GM23248 (cell line): ENCODE measurements at places on chromosomes 6 and 20.

GRCh38 chr6:134730013-134730412, 219.9 kb downstream of the ALDH8A1 start:
- no peak overlapping the region for H3K4me3 ChIP-seq
- no peaks in the 10 kb centered on the region for H3K36me3 ChIP-seq
- DNase-seq: no peak
- peaks cover 9% of the 10 kb centered on the region; the same call in 1 of the 2 replicates for H3K4me1 ChIP-seq
- H3K27ac ChIP-seq: no peak overlapping the region
- H3K27me3 ChIP-seq: no peaks in the 10 kb centered on the region

- peak; percentile 76 for DNase-seq
- no peaks in the 10 kb centered on the region for H3K27me3 ChIP-seq
- H3K4me1 ChIP-seq: peaks cover 24% of the 10 kb centered on the region
- no peaks in the 10 kb centered on the region for H3K36me3 ChIP-seq
- H3K27ac ChIP-seq: no peak overlapping the region
These were observed 9.4 kb upstream of the ARMC12 start for GRCh38 chr6:35727231-35727934.

DNA sequence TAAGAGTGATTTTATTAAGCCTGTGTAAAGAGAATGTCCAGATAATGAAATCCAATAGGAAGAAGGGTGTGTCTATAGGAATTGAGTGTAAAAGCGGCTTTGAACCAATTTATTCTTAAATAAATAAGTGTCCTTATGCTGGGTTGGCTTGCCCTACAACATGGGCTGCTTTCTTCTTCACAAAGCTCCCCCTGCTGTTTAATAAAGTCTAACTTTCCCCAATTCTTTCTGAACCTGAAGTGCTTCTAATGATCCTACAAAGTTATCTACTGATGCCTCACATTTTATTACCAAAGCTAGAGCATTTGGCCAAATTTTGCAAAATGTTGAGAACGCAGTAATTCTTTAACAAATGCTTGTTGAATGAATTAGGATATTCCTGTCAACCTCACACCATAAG, 36.3 kb upstream of the SIRT5 start:
- no peak overlapping the region for H3K27ac ChIP-seq
- H3K27me3 ChIP-seq: peaks cover 3% of the 10 kb centered on the region; the same call in 1 of the 2 replicates
- H3K4me1 ChIP-seq: peaks cover 7% of the 10 kb centered on the region
- peak; percentile 70 for DNase-seq
- H3K36me3 ChIP-seq: no peaks in the 10 kb centered on the region

GRCh38 chr6:87139236-87139635, 16.1 kb upstream of the ZNF292 start:
- H3K4me3 ChIP-seq: no peak overlapping the region
- no peak overlapping the region for H3K27ac ChIP-seq
- no peaks in the 10 kb centered on the region for H3K36me3 ChIP-seq
- H3K4me1 ChIP-seq: no peaks in the 10 kb centered on the region
- peak; percentile 68 for DNase-seq

- no peak overlapping the region for H3K4me3 ChIP-seq
- DNase-seq: no peak
- no peaks in the 10 kb centered on the region for H3K36me3 ChIP-seq
- no peaks in the 10 kb centered on the region for H3K27me3 ChIP-seq
These were observed 49.0 kb downstream of the SLC22A23 start for GRCh38 chr6:3407840-3408239.

DNA sequence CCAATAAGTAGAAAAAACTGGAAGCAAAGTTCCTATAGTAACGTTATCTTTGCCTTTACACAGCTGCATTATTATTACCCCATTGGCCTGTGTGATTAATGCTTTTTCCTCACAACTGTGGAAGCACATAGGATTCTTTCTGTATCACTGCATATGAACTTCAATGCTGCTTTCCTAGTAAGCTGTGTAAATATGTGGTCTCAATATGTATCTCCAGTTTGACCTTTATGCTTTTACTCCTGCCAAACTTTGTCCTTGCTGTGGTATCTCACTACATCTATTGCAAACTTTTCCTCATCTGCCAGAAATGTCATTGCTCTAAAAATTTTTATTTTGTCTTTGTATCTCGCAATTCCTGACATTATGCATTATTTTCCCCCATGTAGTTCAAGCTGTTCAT, 168.6 kb downstream of the ZFAND3 start:
- H3K4me3 ChIP-seq: no peak overlapping the region
- peaks cover 68% of the 10 kb centered on the region for H3K4me1 ChIP-seq
- DNase-seq: peak; percentile 51
- H3K27ac ChIP-seq: peak overlapping the region; percentile 63
- no peaks in the 10 kb centered on the region for H3K36me3 ChIP-seq

- H3K27me3 ChIP-seq: no peaks in the 10 kb centered on the region
- DNase-seq: peak; percentile 32
These were observed 38.6 kb upstream of the MARCKS start for GRCh38 chr6:113818578-113818977.

DNA sequence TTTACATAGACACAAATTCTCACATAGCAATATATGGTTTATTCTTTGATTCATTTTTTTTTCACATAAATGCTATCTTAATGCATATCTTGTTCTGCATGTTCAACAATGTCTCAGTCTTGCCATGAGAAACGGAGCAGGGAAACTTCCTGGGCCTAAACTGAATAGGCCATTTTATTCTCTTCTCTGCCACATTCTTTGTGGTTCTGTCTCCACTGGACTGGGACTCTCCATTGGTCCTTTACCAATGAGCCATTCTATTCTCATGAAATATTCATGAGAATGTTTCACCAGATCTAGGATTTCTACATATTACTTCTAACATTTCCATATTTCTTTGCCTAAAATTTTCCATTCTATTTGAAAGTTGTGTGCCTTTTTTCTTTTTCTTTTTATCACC, 42.8 kb downstream of the LAMA2 start:
- no peak for DNase-seq
- no peaks in the 10 kb centered on the region for H3K4me1 ChIP-seq
- no peak overlapping the region for H3K27ac ChIP-seq
- H3K27me3 ChIP-seq: no peaks in the 10 kb centered on the region

GRCh38 chr20:4252005-4252404, 236.6 kb upstream of the RNF24 start:
- H3K4me3 ChIP-seq: no peak overlapping the region
- no peaks in the 10 kb centered on the region for H3K36me3 ChIP-seq
- no peak for DNase-seq
- H3K27ac ChIP-seq: no peak overlapping the region
- H3K27me3 ChIP-seq: no peaks in the 10 kb centered on the region
- 0 out of 2 replicates have a peak, but pooled peaks cover 5% of the 10 kb centered on the region for H3K4me1 ChIP-seq

GRCh38 chr20:1437235-1437904, 29.3 kb downstream of the NSFL1C start:
- no peak overlapping the region for H3K27ac ChIP-seq
- H3K4me1 ChIP-seq: peaks cover 10% of the 10 kb centered on the region
- no peak overlapping the region for H3K4me3 ChIP-seq
- H3K27me3 ChIP-seq: no peaks in the 10 kb centered on the region
- H3K36me3 ChIP-seq: no peaks in the 10 kb centered on the region

- H3K4me1 ChIP-seq: peaks cover 12% of the 10 kb centered on the region
- no peaks in the 10 kb centered on the region for H3K27me3 ChIP-seq
- H3K4me3 ChIP-seq: no peak overlapping the region
- peak; percentile 51 for DNase-seq
- no peaks in the 10 kb centered on the region for H3K36me3 ChIP-seq
- no peak overlapping the region for H3K27ac ChIP-seq
These were observed 94.1 kb downstream of the LRRC1 start for GRCh38 chr6:53888931-53889330.

DNA sequence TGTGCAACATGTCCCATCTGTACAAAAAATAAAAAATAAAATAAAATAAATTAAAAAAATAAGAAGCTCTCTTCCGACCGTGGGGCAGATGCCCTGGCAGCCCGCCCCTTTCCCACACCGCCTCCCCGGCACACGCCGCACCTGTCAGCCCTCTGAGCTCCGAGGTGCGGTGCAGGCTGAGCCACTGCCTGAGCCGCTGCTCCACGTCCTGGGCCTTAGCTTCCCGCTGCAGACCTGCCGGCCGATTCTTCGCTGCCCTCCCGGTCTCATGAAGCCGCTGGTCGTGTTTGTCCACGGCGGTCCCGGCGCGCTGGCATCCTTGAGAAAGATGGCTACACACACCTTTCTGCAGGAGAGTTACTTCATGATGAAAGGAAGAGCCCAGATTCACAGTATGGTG, 10.7 kb upstream of the CLPSL2 start:
- DNase-seq: no peak
- H3K27ac ChIP-seq: no peak overlapping the region
- H3K4me3 ChIP-seq: no peak overlapping the region
- peaks cover 37% of the 10 kb centered on the region for H3K27me3 ChIP-seq
- H3K4me1 ChIP-seq: no peaks in the 10 kb centered on the region

DNA sequence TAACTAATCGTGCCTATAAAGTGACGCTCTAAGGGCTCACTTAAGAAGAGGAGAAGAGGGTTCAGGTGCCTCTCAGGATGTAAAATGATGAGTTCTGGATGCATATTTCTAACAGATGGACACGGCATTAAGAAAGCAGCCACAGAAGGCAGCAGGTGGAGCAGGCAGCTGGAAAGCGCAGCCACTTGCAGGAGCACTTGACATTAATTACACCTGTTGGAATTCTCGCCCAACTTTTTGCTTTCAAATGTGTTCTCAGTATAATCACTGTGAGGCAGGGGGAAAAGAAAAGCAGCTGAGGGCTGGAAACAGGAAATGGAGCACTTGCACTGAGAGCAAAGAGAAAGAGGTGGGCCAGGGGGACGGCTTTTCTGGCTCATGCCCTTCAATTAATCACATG, 164.2 kb downstream of the NKAIN2 start:
- H3K4me3 ChIP-seq: no peak overlapping the region
- DNase-seq: no peak
- no peaks in the 10 kb centered on the region for H3K4me1 ChIP-seq
- no peaks in the 10 kb centered on the region for H3K36me3 ChIP-seq
- no peaks in the 10 kb centered on the region for H3K27me3 ChIP-seq

- no peak overlapping the region for H3K27ac ChIP-seq
- no peak overlapping the region for H3K4me3 ChIP-seq
- H3K4me1 ChIP-seq: no peaks in the 10 kb centered on the region
- no peaks in the 10 kb centered on the region for H3K27me3 ChIP-seq
These were observed 74.3 kb downstream of the ERMARD start for GRCh38 chr6:169825558-169826225.

DNA sequence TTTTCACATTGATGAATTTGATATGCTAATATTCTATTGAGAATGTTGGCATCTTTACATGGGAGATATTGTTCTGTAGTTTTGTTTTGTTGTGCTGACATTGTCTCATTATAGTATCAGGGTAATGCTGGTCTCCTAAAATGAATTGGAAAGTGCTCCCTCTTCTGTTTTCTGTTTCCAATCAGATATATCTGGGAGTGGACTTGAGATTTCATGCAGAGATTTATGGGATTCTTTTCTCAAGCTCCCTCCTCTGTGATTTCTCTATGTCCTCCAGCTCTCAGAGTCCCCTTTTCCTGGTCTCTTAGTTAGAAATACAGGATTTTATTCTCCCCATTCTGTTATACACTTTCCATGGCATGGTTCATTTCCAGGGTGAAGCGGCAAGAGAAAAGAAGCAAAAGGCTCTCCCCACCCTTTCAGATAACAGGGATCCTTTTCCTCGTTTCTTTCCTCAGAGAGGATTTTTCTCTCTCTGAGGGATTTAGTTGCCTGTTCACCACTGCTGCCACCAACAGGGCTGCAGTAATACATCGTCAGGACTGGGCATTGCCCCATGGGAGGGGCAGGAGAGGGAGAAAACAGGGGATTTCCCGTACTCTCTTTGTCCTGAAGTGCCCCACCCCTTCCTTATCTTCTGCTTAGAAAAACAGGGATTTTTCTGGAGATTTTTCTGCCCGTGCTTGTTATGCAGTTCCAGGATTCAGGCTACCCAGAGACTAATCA, 59.3 kb upstream of the STMND1 start:
- no peaks in the 10 kb centered on the region for H3K36me3 ChIP-seq
- peaks cover 23% of the 10 kb centered on the region for H3K4me1 ChIP-seq
- peak overlapping the region; percentile 9; the same call in 1 of the 2 replicates for H3K4me3 ChIP-seq

DNA sequence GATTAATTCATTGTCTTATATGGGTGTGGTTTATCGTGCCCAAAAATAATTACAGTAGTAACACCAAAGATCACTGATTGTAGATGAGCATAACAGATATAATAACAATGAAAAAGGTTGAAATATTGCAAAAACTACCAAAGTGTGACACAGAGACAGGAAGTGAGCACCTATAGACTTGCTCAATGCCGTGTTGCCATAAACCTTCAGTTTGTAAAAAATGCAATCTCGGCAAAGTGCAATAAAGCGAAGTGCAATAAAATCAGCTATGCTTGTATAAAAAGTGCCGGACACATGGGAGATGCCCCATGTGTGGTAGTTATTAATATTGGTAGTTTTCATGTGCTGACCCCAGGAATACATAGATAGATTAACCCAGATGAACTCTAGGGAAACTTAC, 192.6 kb downstream of the NRN1 start:
- no peaks in the 10 kb centered on the region for H3K36me3 ChIP-seq
- no peaks in the 10 kb centered on the region for H3K4me1 ChIP-seq
- no peak for DNase-seq
- no peak overlapping the region for H3K4me3 ChIP-seq

DNA sequence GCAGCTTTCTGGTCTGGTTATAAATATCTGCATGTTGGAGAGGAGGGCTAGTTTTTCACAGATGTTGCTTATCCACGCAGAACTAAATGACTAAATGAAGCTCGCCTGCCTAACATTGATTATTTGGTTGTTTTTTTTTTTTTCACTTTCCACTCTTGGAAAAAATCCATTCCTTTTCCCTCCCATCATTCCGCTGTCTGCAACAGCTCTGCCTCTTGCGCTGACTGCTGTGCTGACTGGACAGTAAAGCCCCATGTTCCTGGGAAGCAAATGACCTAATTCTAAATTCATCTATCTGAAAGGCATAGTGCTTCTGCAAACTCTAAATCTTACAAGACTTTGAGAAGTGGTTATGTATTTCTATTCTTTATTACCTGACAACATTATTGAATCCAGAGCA, 255.5 kb upstream of the PLN start:
- no peak overlapping the region for H3K27ac ChIP-seq
- no peak overlapping the region for H3K4me3 ChIP-seq
- no peaks in the 10 kb centered on the region for H3K4me1 ChIP-seq
- no peak for DNase-seq

GRCh38 chr6:28927846-28928245, 4.1 kb upstream of the TRIM27 start:
- no peaks in the 10 kb centered on the region for H3K36me3 ChIP-seq
- no peak overlapping the region for H3K27ac ChIP-seq
- no peak for DNase-seq
- H3K27me3 ChIP-seq: no peaks in the 10 kb centered on the region

GRCh38 chr20:41080866-41081265, 52.2 kb downstream of the TOP1 start:
- no peak overlapping the region for H3K4me3 ChIP-seq
- peak; percentile 28 for DNase-seq
- no peak overlapping the region for H3K27ac ChIP-seq
- no peaks in the 10 kb centered on the region for H3K27me3 ChIP-seq

- H3K27ac ChIP-seq: no peak overlapping the region
- no peak overlapping the region for H3K4me3 ChIP-seq
- H3K27me3 ChIP-seq: no peaks in the 10 kb centered on the region
- peaks cover 28% of the 10 kb centered on the region; the same call in 1 of the 2 replicates for H3K36me3 ChIP-seq
- H3K4me1 ChIP-seq: no peaks in the 10 kb centered on the region
These were observed 10.9 kb downstream of the SPAG4 start for GRCh38 chr20:35626386-35627001.
